ENCODE measurements at places on chromosomes 5 and 9.

GRCh38 chr5:16855485-16855884, 80.6 kb downstream of the MYO10 start:
- DNase-seq: peak; percentile 71

DNA sequence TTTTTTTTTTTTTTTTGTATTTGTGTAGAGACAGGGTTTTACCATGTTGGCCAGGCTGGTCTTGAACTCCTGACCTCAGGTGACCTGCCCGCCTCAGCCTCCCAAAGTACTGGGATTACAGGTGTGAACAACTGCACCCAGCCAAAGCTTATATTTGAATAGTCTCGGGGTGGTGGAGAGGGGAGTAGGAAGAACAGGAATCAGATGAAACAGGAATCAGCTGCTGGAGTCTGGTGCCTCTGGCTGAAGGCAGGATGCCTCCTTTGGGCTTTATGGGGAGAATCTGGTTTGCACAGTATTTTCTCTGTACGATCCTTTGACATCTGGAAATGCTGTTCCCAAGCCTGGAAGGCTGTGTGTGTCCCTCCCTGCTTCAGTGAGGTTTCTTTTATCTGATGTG, 10.9 kb downstream of the C5orf52 start:
- no peak for DNase-seq

DNA sequence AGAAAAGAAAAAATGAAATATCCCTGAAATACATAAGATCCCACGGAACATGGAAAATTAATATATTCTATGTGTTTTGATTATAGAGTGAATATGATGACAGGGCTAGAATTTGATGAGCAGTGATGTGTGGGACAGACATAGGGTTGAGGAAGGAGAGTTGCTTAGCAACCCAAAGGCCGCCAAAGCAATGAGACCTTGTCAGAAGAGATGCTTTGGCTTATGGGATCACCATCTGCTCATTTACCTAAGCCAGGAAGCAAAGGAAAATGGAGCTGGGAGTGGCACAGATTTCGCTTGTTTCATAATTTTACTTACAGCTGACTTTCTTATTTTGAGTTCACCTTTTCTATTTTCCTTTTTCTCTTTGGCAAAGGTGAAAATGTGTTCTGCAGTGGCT, 20.9 kb upstream of the HAPLN1 start:
- DNase-seq: no peak

- peak; percentile 27 for DNase-seq
Observed at GRCh38 chr5:101675510-101676219, 620.4 kb downstream of the SLCO4C1 start.

GRCh38 chr5:87354496-87354895, 58.2 kb downstream of the CCNH start:
- no peak for DNase-seq

GRCh38 chr9:4303006-4303405, 3.1 kb upstream of the GLIS3 start:
- no peak for DNase-seq

DNA sequence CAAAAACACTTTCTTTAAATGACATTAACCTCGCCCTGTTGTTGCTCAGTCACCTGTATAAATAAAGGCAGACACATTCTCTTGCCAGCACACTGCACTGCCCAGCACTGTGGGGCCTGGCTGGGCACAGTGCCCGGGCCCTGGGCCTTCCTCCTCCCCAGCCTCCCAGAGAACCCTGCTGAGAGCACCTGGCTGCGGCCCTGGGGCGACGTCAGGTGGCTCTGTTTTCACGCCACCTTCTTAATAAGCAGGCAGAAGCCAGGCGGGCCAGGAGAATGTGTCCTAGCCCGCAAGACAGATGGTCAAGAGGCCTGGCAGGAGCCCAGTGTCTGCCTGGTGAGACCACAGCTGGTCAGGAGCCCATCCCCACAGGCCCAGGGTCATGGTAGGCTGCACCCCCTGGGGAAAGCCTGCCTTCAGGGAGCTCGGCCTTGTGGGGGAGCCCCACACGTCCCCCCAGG, 8.2 kb upstream of the AGPAT2 start:
- DNase-seq: no peak

DNA sequence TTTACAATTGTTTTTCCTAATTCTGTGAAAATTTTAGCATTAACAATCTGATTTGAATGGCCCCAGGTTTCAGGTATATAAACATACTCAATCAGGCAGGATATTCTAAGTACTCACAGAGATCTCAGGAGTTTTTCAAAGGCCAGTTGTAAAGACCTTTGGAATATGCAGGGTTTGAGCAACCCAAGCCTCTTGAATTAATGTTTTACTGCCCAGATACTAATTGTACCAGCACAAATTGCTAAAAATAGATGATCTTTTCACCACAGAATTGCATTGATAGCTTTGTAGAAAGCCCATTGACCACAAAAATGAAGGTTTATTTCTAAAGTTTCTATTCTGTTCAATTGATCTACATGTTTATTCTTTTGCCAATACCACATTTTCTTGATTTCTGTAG, 186.5 kb downstream of the OSTF1 start:
- no peak for DNase-seq

DNA sequence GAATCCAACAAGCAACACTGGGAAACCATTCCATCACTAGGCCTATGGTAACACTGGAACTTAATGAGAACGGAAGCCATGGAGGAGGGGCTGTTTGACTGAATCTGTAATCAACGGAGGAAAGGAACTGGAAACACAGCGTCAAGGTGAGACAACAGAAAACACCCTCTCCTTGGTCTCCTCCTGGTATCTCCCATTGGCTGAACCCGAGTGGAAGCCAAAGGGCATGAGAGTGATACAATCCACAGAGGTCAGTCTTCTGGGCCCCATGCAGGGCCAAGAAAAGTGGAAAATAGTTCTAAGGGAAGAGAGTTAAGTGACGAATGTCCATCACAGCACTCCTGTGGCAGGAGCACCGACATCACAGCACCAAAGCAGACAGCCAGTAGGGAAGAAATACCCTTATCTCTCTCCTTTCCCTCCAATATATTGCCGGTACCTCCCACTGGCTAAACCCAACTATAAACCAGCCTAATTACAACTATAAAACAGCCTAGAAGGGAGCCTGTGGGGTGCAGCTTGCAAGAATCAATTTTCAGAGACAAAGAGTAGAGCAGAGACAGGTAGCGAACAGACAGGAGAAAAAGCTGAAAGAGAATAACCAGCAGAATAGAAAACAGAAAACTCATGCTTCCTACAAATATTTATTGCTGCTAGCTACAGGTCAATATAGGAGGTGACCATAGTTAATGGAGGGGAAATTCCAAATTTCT, 107.4 kb upstream of the IFNE start:
- DNase-seq: no peak

- DNase-seq: no peak
Observed at GRCh38 chr5:157150995-157151394, 8.3 kb upstream of the MED7 start.

GRCh38 chr5:154158379-154158737, 32.2 kb upstream of the GALNT10 start:
- no peak for DNase-seq

GRCh38 chr9:17204611-17205152, 69.8 kb downstream of the CNTLN start:
- DNase-seq: no peak

- DNase-seq: peak; percentile 37
Observed at GRCh38 chr9:27292659-27293405, 4.1 kb downstream of the EQTN start.

DNA sequence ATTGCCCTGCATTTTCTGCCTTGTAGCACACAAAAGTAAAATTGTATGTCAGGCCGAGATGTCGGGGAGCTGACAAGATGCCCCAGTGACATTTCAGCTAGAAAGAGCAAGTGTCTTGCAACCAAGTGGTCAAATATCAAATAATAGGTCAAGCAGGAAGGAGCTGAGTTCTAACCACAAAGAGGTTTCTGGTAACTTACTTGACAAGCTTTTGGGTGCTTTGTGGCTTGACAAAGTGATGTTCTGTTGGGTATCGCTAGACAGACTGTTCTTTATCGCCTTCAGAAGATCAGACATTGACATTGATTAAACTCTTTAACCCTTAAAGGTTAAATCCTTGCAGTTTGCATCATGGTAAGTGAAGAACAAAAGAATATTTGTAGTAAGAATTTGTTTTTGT, 419.9 kb downstream of the CCDC171 start:
- DNase-seq: no peak
